ENCODE measurements at places on chromosomes 5 and 9. TPM values are rescaled to one million over a fixed set of nuclear protein-coding genes. Genes with fewer than 3 reads are reported as not detected.

FOXD4L3 gene
- not detected for total RNA-seq

ACSL6 gene
- total RNA-seq: 3.3 TPM

ZDHHC11B gene
- total RNA-seq: not detected

- H3K4me1 ChIP-seq: no peaks in the 10 kb centered on the region
- no peak overlapping the region for H3K27ac ChIP-seq
- H3K36me3 ChIP-seq: no peaks in the 10 kb centered on the region
- H3K27me3 ChIP-seq: peaks cover 4% of the 10 kb centered on the region
- DNase-seq: no peak
These were observed 403.0 kb downstream of the HINT1 start for GRCh38 chr5:130762031-130762430.

DNA sequence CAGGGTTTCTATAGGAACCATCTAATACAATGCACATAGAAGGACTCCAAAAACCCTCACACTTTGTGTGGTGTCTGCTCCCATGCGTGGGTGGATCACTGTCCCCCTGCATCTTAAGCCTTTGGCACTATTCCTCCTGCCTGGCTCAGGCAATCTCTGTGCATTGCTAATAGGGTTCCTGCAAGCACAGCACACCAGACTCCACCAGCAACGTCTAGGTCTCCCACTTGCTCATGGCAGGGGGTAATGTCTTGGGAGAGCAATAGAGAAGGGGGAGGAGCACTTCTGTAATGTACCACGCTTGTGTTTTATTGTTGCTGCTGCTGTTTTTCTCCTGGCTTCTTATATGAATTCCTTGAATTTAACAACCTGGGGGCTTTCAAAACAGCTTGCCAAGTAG is 182.6 kb upstream of the GLRA1 start:
- DNase-seq: no peak
- H3K27ac ChIP-seq: no peak overlapping the region
- H3K4me1 ChIP-seq: peaks cover 4% of the 10 kb centered on the region
- H3K36me3 ChIP-seq: peaks cover 3% of the 10 kb centered on the region
- H3K27me3 ChIP-seq: peaks cover 9% of the 10 kb centered on the region

GRCh38 chr5:57718155-57718554 is 235.5 kb upstream of the ACTBL2 start:
- DNase-seq: no peak
- no peak overlapping the region for H3K27ac ChIP-seq
- no peaks in the 10 kb centered on the region for H3K4me1 ChIP-seq
- H3K27me3 ChIP-seq: peaks cover 10% of the 10 kb centered on the region
